ENCODE measurements at places on chromosomes 12 and 14.

DNA sequence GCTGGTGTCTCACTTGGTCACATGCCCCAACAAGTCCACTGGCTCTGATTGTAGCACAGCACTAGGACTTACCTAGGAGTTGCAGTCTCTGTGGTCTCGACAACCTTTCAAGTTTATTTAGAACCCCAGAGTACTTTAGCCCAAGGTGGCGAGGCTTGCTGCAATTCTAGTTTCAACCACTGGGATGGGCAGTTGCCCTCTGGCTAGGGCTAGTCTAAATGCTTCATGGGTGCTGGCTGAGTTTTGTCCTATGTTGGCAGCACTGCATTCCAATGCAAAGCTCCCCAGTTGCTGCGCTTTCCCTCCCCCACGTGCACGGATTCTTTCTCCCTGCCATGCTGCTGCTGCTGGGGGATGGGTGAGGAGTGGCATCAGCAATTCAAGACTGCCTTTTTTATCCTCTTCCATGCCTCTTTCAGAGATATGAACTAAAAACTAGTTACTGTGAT, 207.9 kb downstream of the SYNE2 start:
- peak; percentile 51 for DNase-seq

DNA sequence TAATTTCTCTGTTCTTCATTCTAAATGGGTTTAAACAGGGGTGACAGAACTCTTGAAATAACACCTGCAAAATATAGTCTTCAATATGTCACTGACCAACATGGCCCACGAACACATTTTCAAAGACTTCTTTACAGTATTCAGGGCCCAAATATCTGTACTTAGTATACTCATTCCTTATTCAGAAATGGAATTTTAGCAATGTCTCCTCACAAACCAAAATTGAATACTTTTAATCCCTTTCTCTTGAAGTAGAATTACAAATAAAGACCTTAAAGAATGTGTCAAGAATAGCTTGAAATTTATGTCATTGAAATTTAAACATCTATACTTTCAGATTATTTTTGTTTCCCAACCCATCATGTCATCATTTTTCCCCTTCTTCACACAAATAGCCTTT, 263.1 kb downstream of the LRIG3 start:
- DNase-seq = peak; percentile 81

DNA sequence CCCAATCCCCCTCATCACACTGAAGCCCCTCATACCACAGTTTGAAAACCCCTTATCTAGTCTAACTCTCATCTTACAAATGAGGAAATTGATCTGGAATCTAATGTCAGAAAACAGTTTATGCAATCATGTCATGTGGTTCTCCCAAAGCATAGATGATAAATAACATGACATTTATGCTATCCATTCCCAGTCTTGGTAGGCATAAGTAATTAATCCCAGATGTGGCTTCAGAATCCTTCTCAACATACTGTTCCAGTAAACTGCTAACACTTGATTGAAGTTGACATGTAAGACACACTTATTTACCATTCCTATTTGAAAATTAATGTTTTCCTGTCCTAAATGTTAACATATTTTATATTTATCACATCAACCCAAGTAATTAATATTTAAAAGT, 168.7 kb downstream of the GALC start:
- DNase-seq = peak; percentile 37

DNA sequence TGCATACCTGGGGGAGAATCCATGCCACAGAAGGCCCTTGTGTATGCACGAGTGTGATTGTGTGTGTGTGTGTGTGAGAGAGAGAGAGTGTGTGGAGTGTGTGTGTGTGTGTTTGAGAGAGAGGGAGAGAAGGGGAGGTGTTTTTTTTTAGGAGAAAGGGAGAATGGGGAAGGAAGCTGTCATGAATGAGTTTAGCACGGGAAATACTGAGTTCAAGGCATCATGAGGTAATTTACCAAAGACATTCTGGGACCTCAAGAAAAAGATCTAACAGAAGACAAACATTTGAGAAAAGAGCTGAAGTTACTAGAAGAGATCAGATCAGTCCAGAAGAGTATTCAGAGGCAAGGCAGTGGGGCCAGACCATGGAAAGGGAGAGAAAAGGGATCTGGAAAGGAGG, 157.1 kb downstream of the TTC7B start:
- no peak for DNase-seq

DNA sequence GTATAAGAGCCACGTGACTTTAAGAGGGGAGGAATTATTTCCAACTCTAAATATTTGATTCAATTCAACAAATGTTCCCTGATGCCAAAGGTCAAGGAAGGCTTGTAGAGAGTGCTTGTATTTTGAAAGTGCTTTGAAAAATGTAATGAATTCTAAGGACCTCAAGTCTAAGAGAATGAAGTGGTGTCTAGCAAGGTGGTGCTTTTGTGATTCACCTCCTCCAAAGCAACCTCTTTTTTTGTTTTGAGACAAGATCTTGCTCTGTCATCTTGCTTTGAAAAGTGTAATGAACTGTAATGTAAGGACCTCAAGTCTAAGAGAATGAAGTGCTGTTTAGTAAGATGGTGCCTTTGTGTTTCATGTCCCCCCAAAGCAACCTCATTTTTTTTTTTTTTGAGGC, 13.7 kb downstream of the AK7 start:
- no peak for DNase-seq

DNA sequence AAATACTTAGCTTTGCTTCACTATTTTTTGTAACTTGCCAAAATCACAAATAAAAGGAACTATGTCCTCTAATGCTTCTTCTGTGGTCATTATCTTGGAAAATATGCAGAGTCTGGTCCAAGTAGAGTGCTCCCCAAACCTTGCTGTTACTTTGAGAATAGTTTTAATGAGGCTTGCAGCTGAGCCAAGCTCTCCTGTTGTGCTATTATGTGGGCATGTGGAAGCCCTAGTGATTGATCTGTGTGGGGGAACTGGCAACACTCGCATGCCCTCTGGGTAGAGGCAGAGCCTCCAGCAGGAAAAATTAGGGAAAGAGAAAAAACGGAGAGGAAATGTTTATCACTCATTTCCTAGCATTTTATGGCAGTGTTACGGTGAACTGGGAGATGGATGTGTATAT, 473.1 kb downstream of the EGLN3 start:
- no peak for DNase-seq

DNA sequence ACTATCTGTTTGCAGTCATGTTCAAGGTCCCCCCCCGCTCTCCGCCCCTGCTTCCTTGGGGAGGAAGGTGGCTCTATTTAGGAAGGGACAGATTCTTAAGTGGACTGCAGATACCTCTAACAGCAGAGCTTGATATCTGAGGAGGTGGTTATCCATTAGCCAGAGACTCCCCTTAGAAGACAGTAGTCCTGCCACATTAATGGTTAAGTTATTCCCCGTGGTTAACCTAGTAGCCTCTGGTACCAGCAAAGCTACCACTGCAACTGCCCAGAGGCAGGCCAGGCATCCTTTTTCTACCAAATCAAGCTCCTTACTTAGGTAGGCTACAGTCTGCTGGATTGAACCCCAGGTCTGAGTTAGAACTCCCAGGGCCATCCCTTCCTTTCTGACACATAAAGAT, 162.1 kb upstream of the AVPR1A start:
- DNase-seq = no peak

GRCh38 chr12:75481774-75482173, 1.2 kb downstream of the GLIPR1 start:
- DNase-seq = peak; percentile 57

DNA sequence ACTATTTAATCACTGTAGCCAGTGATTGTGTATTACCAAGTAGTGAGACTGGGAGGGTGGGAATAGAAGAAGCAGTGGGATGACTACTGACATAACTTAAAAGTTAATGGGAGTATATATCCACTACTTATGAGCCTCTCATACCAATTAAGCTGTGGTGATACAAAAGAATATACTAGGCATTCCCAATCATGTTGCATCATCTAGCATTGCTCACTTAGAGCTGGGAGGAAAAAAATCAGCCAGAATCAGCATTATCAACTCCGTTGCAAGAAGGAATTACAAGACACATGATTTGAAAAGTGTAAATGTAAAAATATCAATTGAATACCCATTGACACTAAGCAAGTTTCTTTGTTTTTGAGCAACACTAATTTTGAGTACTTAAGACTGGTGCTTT, 745 bp upstream of the PPP1R36 start:
- DNase-seq = peak; percentile 34

DNA sequence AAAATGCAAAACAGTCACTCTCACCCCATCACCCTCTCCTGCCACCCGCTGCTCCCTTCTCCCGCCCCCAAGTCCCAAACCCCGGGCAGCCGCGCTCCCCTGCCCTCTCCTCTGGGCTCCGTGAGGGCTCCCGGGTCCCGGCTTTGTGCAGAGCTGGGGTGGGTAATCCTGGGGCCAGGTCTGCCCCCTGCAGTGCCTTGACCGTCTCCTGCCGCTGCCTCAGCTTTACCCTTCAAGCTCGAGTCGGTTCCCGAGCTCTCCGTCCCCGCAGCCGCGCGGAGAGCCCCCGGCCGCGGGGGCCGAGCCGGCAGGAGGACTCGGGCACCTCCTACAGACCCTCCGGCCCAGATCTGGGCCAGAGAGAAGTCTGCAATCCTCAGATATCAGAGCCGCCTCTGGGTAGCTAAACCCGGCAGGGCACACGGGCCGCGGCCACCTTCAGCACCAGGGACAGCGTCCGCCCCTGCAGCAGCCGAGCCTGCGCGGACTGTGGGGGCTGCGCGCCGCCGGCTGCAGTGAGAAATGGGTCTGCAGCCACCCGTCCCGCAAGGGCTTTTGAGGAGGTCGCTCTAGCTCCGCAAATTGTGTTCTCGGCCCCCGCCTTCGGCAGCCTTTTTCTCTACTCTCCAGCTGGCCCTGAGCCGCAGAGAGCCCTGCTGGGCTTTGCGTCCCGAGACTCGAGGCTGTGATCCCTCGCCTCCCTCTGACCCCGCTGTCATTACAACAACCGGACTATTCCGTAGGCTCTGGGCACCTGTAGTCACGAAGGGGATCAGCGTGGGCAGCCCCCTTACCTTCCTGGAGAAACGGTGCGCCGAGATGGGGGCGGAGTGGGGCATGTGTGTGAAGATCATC, 1.2 kb downstream of the PRMT8 start:
- DNase-seq = peak; percentile 65

GRCh38 chr14:54278087-54278486, 118.7 kb upstream of the CDKN3 start:
- DNase-seq = peak; percentile 6
